Activated T-cell treated with anti-CD3 and anti-CD28 coated beads, Interleukin-2, amount 50 U/mL, for 1 hour (primary cell): ENCODE measurements at places on chromosomes 1 and 21.

DNA sequence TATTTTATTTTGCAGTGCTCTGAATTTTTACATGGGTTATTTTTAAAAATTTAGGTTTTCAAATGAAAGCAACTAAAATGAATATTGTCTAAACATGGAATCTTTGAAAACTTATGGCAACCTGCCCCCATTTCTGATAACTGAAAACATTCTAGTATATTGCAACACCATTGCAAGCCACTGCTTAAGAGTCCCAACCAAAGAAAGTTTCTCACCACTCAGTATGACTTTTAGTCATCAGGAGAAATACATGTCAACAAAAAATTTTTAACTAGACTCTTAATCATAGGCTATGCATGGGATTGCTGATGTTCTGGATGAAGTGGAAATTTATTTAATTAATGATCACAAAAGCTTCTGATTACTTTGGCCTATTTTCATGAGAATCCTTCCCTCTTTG, 112.1 kb downstream of the TNFSF18 start:
- DNase-seq: no peak

- DNase-seq: no peak
These were observed 172.6 kb upstream of the DMRTA2 start for GRCh38 chr1:50595874-50596273.

GRCh38 chr1:217747156-217747769, 116.1 kb downstream of the SPATA17 start:
- DNase-seq: no peak

- DNase-seq: no peak
These were observed 19.1 kb downstream of the SRSF4 start for GRCh38 chr1:29162476-29163138.

DNA sequence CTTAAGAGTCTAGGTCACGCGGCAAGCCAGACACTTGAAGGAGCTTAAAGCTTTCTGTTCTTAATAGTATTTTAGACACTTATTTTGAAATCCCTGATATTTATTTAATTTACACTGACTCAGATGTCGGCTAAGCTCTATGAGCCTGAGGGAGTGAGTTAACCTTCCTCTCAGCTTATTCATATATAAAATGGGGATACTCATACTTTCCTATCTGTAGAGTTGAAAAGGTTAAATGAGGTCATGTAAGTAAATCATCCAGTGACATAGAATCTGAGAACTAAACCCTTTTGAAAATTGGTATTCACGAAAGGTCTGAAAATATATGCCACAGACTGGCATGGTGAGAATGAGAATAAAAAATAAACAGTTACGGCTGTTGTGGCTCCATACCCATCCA, 1.4 kb upstream of the GPR161 start:
- no peak for DNase-seq

DNA sequence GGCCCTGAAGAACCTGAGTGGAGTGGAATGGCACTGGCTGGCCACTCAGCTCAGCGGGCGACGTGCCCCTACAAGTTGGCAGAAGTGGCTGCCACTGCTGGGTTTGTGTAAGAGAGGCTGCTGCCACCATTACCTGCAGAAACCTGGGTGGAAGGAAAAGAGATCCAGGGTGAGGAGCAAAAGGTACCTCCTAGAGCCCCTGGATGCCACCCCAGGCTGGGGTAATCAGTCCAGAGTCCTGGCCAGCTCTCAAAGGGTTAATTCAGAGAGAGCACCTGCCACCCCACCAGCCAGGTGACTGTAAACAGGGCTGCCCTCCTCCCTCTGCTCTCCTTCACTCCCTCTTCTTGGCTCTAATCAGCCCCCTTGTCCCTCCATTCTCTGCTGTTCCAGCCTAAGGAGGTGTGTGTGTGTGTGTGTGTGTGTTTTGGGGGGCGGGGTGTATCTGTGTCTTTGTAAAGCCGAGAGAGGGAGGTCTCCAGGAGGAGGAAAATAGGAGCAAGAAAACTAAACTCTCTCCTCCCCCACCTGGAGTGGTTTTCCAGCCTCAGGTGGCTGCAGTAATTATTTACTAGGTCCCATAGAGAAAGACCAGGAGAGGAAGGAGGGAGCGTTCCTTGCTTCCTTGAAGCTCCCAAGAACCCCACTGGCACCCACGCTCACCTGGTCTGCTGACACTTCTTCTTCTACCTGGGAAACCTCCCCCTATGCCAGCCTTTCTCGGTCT, 12.6 kb downstream of the TRIM46 start:
- DNase-seq: no peak

- DNase-seq: no peak
These were observed 3.9 kb downstream of the ID3 start for GRCh38 chr1:23555270-23555985.

DNA sequence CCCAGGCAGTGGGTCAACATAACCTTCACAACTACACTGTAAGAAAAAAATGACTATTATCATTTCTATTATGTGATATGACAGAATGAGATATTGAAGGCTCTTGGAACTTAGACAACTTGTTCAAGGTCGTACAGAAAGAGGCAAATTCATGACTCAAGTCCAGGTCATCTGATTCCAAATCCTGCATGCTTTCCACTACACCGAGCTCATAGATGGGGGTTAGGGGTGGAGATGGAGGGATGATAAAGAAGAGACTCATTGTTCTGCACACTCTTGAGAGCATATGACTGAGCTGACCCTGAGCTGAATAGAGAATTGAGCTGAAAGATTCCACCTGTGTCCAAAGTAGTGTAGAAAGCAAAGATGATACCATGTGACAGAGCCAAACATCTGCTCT, 2.8 kb downstream of the FCRL6 start:
- no peak for DNase-seq
